ENCODE measurements at places on chromosomes 16 and 17.
A peak's percentile ranks its signal among the peaks of the same experiment; 100 is the strongest.

- no peak for DNase-seq
Observed at GRCh38 chr17:60792250-60792898, 114.7 kb downstream of the BCAS3 start.

DNA sequence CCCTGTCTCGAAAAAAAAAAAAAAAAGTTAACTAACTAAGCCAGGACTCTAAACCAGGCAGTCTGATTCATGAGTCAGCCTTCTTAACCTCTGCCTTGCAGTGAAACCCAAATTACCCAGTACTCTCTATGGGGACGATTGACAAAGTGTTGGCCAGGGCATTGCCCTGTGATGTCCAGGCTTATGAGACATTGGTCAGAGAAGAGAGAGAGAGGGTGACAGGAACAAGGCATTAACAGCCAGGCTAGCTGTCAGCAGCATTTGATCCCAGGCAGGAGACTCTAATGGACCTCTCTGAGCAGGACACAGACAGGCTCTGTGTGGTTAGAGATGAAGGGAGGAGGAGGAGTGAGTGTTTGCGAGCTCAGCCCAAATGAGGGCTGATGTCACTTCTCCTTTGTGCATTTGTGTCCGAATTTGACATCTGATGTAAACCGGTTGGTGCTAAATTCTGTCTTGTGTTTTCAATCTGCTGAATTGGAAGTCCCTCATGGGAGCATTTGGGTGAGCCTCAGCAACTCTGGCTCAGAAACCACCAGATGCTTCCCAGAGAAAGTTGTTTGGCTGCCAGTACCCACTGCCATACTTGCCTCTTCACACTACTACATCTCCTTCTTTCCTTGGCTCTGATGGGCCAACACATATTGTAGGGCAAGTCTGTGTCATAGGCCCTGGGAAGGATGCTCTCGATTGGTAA is 4.3 kb upstream of the MYL4 start:
- peak; percentile 54 for DNase-seq

DNA sequence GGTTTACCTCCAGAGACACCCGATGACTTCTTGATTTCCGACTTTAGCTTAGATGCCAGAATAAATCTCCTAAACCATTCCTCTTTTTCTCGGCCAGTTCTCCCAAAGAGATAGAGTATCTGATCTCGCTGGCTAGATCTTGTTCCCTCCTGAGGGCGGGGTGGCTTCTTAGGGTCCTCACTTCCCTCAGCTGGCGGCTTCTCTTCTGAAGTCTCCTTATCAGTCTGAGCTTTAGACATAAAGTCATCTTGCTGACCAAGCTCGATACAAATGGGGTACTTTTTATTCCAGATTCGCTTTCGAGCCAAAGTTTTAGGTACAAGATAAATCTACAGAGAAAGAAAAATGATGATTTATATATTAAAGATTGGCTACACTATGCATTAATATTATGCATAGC is 63.6 kb upstream of the ERN1 start:
- DNase-seq, result no peak

DNA sequence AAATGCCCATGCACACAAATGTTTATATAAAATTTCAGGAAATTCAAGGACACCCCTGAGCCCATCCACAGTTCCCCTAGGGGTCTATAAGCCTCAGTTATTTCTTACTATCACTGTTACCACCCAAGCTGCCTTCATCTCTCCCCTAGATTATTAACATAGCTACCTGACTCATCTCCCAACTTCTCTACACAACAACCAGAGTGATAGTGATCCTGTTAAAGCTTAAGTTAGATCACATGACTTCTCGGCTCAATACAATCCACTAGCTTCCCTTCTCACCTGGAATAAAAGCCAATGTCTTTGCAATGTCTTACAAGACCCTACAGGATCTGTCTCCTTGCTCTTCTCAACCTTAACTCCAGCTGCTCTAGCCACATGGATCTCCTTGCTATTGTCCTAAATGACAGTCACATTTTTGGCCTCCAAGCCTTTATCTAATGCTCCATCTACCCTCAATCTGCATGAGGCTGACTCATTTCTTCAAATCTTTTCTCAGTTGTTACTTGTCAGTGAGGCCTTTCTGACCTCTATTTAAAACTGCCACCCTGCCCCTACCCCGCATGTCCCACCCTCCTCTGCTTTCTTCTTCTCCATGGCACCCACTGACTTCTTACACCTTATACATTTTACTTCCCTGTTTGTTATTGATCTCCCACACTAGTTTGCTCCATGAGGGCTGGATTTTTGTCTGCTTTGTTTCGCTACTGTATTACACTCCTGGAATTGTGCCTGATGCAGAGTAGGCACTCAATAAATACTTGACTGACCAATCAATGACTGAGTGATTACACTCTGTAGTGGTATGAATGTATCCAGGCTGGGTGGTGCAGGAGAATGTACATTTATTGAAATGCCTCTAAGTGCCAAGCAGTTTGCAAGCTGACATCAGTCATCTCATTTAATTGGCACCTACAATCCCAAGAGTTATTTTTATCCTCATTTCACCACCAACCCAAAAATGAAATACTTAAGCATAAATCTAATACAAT is 5.2 kb upstream of the LIG3 start:
- no peak for DNase-seq

GRCh38 chr16:81185416-81185815 is 53.1 kb upstream of the BCO1 start:
- DNase-seq, result no peak

- DNase-seq, result no peak
Observed at GRCh38 chr17:81285894-81286293, 9.2 kb downstream of the SLC38A10 start.

- DNase-seq, result no peak
Observed at GRCh38 chr16:28179354-28179753, 32.4 kb downstream of the XPO6 start.

DNA sequence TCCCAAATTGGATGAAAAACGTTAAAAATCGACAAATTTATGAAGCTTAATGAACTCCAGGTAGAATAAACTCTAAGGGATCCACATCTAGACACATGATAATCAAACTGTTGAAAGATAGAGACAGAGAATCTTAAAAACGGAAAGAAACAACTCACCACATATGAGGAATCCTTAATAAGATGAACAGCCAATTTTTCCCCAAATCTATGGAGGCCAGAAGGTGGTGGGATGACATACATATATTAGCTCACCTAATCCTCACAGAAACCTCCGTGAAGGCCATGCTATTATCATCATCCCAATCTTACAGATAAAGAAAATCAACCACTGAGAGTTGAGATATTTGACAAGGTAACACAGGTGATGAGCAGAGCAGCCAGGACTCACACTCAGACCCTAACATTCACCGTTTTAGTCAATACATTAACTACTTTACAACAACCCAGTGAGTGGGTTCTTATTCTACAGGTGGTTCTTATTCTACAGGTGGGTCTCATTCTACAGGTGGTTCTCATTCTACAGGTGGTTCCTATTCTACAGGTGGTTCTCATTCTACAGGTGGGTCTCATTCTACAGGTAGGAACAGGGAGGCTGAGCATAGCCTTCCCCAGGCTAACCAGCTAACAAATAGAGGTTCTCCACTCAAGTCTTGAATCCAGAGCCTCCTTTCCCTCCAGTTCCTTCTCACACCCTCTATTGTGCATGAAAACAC is 4.8 kb downstream of the CACNG1 start:
- DNase-seq, result no peak

- DNase-seq, result no peak
Observed at GRCh38 chr16:29649588-29650494, 13.2 kb upstream of the SPN start.

- DNase-seq, result no peak
Observed at GRCh38 chr16:86303787-86304678, 206.3 kb upstream of the FOXF1 start.

- no peak for DNase-seq
Observed at GRCh38 chr17:50495918-50496317, 12.3 kb upstream of the MYCBPAP start.

DNA sequence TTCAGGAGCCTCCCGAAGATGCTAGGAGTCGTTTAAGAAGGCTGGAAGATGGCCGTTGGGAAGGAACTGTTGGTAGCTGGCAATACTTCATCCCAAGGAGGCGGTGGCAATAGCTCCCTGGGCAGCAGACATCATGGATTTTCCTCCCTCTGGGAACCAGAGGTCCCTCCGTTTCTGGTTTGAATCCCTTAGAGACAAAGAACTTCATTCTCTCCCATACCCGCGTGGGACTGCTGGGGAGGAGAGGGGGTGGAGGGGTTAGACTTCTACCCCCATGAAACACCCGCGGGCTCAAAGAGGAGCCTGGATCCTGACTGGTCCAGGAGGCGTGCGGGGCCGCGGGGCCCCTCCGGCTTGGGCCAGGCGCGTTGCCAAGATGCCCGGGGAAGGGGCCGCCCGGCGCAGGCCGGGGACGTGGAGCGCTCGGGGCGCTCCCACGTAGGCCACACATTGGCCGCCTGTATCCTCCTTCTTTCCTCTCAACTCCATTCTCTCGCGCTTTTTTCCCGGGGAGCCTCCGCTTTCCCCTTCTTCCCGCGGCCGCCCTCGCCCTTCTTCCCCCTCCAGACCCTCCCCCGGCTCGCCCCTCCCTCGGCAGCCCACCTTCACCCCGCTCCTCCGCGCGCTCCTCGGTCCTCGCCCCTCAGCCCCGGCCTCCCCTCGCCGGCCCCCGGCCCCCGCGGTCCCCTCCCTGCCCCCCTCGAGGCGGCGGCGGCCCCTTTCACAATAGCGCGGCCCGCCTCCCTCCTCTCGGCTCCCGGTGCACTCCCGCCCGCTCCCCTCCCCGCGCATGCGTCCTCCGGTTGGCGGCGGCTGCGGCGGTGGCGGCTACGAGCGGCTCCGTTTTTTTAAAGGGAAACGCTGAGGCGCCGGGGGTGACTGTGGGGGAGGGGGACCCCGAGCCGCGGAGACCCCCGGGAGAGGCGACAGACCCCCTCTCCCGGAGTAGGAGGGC is at the start of gene MSL1:
TSS of gene MSL1 (plus strand) at position 791 of the 955 bp plus-strand sequence. CDS start 642 bp downstream, outside the sequence.
- peak; percentile 86 for DNase-seq

GRCh38 chr17:36921095-36921851 is 16.0 kb upstream of the LHX1 start:
- no peak for DNase-seq

- DNase-seq, result peak; percentile 42
Observed at GRCh38 chr16:75305364-75306098, 54.1 kb upstream of the BCAR1 start.

DNA sequence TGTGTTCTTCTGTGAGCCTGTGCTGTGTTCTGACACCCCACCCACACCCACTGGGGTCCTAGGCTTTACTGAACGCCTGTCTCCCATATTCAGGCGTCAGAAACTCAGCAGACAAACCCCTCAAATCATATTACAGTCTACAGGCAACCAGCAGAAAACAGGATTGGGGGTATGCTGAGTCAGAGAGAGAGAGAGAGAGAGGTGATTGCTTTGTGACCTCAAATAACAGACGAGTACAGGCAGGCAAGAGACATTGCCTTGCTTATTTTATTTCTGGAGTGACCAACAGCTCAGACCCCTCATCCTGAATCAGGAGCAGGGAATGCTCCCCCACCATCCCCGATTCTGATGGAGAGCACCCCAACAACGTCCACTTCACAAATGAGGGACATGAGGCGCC is 473.9 kb downstream of the PMP22 start:
- no peak for DNase-seq

DNA sequence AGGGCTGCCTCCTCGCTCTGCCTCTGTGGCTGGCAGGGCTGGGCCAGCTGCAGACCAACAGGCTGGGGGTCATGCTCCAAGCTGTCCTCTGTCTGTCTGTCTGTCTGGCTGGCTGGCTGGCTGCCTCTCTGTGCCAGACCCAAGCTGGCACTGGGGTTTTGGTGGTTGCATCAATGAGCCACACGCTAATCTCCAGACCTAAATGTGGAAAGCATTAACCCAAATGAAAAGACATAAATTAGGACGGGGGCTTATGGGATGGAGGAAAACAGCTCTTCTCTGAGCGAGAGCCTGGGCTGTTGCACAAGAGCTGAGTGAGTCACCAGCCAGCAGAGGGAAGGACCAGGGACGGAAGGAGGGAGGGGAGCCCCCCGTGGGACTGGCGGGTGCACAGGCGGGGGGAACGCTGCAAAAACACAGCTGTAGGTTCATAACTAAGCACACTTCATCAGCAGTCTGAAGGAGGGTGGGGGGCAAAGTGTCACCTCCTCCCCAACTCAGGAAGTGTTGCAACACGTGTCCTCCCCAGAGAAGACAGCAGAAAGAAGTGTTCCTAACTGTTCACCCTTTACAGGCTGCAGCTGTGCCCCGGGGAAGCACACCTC is 83.4 kb downstream of the GAS7 start:
- peak; percentile 81 for DNase-seq

GRCh38 chr16:73152386-73153125 is 104.6 kb upstream of the ZFHX3 start:
- DNase-seq, result no peak

- DNase-seq, result no peak
Observed at GRCh38 chr17:56314984-56315602, 161.8 kb downstream of the ANKFN1 start.

DNA sequence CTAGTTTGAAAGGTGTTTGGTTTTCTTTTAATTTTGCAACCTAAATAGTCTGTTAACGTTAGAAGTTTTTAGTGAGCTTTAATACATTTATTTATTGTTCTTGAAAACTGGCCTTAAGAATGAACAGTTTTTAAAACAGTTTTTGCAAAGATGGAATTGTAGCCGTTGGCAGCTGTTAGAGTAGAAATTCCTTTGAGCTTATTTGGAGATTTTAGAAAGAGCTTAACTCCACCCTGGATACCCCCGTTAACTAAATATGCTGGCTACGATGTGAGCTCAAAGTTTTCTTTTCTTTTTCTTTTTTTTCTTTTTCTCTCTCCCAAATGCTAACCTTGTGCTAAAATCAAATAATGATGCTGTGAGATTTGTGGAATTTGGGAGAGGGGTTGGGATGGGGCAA is 75.2 kb downstream of the COX10 start:
- DNase-seq, result no peak

GRCh38 chr17:39776252-39776651 is 38.5 kb downstream of the GRB7 start:
- peak; percentile 62 for DNase-seq

DNA sequence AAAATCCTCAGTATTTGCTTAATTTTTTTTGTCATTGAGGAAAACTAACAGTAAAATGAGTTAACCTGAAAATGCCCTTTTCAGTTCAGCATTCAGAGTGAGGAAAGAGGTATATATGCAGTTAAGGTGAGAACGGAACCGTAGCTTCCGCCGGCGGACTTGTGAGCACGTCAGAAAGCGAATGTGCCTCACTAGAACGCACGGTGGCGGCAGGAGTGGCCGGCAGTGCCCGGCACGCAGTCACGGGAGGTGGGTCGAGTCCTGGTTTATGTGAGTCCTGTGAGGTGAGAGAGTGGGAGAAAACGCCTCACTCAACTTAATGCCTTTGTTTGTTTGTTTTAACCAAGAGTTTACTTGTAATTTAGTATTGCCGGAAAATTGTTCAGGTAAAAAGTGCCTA is 6.1 kb downstream of the SEC14L1 start:
- DNase-seq, result no peak

Data from CD4-positive, alpha-beta T cell treated with Interleukin-4 for 1 hour (primary cell).